ENCODE measurements at places on chromosomes 1 and 21.

DNA sequence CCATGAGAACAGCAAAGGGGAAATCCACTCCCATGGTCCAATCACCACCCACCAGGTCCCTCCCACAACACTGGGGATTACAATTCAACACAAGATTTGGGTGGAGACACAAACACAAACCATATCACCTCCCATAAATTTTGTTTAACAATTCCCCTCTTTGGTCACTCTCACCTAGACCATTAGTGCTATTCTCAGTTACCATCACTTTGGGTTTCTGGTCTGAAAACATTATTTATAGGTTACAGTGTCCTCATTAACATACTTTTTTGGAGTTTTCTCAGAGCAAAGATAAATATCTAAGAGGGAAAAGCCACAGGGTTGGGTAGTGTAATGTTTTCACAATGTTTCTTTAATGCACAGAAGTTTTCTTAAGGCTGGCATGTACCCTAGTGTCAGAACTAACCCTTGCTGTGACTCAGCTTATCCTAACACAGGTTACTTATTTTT is 47.7 kb upstream of the DNAH14 start:
- DNase-seq, result no peak

DNA sequence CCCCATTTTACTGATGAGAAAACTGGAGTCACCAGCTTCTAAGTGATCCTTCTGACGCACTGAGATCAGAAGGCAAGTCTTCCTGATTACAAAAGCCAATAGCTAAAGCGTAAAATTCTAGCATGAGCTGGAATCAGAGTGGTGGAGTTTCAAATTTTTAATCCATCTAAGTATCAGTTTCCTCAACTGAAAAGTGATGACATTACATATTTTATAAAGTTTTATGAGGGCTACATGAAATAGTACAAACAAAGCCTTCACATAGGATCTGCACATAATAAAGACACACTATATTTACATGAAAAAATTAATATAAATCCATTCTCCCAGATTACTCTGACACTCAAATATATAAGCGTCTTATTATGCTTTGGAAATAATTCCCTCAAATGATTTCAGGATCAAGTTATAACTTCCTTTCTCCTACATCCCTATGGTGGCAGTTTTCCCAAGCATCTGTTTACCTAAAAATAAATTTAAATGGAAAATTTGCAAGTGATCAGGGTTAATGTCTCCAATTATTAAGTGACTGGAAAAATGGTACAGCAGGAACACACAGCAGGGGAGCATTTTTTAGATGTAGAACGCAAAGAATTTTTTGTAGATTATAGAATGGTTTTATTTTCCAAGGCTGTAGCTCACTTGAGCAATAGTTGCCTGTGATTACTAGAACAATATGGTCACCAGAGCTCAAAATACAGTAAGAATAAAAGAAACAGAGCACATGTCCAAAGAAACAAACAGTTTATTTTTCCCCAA is 490.4 kb upstream of the C1orf87 start:
- no peak for DNase-seq

GRCh38 chr1:194068446-194069167 is 882.2 kb upstream of the B3GALT2 start:
- no peak for DNase-seq

DNA sequence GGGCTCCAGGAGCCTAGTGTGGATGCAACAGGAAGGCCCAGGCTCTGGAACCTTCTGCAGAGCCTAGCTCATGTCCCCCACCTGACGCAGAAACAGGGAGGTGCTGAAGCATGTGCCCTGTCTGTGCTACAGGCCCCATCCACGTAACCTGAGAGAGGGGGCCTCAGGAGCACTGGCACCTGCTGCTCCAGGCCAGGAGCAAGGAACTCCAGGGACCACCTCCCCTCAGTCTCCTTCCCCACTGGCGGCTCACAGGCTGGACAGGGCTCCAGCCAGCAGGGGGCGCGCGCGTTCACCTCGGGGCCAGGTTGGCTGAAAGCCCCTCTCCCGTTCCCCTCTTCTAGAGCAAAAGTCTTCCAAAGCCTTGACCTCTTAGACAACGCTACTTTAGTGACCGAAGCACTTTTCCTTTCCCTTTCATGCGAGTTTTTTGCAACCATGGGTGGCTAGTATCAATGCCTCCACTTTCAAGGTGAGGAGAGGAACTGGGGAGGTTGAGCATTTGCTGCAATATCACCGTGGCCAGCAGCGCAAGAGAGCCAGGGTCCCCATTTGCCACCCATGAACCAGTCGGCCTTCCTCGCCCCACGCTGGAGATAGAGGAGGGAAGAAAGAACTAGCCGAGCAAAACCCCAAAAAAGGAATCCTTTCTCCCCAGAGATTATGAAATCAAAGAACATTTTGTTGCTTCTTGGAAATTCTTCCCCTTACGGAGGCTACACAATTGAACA is 52.4 kb upstream of the GPR157 start:
- DNase-seq, result no peak

GRCh38 chr1:35915693-35916092 is 15.2 kb upstream of the AGO3 start:
- no peak for DNase-seq

DNA sequence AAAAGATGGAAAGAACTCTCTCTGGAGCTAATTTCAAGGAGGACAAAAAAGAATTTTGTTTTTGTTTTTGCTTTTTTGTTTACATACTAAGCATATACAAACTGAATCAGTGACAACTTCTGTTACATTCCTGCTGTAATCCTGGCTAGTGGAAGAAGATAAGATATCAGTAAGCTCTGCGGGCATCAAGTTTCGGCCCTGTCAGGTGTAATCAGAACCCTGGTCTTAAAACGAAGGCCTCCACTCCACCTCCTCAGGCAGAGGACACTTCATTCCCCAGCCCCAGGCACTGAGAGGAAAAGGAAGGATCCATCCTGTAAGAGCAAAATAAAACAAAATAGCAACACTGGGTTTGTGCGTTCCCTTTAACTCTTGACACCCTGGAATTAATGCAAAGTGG is 88.9 kb upstream of the ARHGAP29 start:
- no peak for DNase-seq

DNA sequence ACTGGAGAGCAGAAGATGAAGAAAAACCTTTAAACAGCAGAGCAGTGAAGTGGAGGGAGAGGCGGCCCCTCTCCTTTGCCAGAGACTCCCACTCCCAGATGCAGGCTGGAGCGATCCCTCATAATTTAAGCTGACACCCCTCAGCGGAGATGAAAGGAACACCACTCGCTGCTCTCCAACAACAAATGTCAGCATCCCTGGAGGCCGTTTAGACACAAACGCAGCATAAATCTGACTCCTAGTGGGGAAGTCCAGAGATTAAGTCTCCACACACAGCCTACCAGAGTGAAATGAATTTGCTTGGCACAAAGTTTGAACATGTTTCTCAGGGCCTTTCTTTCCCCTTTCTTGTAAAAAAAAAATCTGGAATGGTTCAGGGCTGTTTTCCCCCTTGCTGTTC is 137.8 kb downstream of the LMX1A start:
- no peak for DNase-seq

GRCh38 chr21:45590726-45591618 is 48.7 kb upstream of the SLC19A1 start:
- DNase-seq, result no peak

GRCh38 chr21:32867597-32867996 is 96.0 kb upstream of the PAXBP1 start:
- no peak for DNase-seq

GRCh38 chr1:156012051-156012817 is 8.5 kb downstream of the SSR2 start:
- DNase-seq, result no peak

- DNase-seq, result no peak
Observed at GRCh38 chr21:33762803-33763581, 120.7 kb downstream of the ITSN1 start.

DNA sequence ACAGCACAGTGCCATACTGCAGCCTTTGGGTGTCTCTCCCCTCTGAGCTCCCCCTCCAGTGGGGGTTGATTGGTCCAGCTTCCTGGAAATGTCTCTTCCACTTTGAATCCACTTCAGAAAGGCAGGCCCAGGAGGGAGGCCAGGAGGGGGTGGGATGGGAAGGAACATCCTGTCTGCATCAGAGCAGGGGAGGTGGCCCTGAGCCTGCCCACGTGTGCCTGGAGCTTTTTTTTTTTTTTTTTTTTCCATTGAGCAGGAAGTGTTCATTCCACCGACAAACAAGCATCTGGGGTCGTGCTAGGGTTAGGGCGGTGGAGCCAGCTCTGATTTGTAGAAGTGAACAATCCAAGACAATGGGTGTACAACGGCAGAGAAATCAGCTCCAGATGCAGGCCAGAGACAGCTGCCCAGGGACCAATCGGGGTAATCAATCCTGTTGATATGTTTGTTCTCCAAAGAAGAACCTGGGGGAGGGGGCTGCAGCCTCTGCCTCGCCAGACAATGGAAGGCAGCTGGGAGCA is 93.3 kb downstream of the SSBP3 start:
- DNase-seq, result no peak

DNA sequence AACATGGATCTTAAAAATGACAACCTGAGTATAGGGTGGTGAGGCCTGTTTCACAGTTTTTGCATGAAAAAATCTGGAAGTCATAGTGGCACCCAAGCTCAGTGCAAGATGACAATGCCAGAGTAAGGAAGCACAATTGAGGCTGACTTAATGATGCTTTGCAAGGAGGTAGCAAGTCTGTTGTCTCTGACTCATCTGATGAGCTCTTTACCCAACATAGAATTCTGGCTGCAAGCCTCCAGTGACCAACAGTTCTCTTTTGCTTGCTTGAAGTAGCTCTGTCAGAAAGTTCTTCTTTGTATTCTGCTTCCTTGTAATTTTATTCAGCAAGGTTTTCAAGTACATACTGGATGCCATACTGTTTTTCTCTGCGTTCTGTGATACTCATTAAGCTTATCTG is 117.1 kb downstream of the FOXD2 start:
- no peak for DNase-seq

- DNase-seq, result no peak
Observed at GRCh38 chr1:9031484-9032259, 5.4 kb upstream of the SLC2A7 start.

DNA sequence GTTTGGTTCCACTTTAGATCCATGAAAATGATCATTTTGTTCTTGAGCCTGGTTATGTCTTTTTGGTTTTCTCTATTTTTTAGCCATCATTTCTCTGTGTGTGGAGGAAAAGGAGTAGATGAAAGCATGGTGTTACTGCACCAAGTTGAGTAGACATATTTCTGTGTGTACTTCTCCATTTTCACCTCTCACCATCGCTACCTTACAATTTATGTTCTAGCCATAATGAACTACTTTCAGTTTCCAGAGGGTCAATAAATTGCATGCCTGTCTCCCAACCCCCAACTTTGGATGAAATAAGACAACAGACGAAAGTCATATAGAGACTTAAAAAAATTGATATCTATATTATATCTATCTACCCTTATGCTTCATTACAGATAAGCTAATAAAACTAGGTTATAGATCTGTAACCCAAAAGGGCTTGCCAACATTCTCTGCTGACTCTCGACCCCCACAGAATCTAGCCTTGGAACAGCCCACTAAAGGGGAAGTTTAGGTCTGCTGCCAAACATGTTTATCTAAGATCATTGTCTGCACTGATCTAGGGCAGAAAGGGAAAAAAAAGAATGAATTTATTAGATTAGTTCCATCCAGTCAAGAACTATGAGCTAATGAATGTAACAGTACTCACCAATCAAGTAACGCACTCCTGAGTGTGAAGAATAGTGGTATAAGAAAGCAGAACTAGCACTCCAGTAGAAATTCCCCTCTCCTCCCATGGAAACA is 7.5 kb upstream of the MAN1A2 start:
- no peak for DNase-seq

- no peak for DNase-seq
Observed at GRCh38 chr1:12132078-12132477, 34.7 kb upstream of the TNFRSF1B start.

DNA sequence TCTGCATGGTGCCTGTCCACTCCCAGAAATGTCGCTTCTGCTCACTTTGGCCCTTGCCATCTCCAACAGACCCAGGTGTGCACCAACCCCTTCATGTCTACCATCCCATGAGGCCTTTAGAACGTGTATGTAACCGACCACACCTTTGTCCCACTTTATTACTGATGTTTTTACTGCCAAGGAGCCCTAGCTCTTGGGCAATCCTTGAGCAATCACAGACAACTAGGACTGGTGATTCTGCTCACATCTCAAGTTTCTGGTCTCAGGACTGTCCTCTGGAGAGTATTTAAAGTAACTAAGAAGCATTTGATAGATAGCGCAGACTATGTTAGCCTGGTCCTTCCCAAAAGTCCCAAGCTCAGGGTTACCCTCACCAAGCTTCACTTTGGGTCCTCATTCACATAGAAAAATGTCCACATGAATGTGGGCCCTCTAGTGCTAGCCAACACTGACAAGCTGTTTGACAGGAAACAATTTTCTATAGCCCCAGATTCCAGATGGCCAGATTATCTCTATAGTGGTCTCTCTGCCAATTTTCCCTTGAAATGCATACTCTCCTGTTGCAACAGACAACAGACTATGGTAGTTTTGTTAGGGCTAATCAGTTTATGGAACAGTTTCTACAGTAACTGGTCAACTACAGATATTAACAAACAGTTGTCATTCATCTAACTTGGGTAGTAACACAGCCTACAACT is 6.9 kb upstream of the TMEM81 start:
- DNase-seq, result no peak

GRCh38 chr1:225980005-225980836 is 18.9 kb downstream of the SDE2 start:
- no peak for DNase-seq

DNA sequence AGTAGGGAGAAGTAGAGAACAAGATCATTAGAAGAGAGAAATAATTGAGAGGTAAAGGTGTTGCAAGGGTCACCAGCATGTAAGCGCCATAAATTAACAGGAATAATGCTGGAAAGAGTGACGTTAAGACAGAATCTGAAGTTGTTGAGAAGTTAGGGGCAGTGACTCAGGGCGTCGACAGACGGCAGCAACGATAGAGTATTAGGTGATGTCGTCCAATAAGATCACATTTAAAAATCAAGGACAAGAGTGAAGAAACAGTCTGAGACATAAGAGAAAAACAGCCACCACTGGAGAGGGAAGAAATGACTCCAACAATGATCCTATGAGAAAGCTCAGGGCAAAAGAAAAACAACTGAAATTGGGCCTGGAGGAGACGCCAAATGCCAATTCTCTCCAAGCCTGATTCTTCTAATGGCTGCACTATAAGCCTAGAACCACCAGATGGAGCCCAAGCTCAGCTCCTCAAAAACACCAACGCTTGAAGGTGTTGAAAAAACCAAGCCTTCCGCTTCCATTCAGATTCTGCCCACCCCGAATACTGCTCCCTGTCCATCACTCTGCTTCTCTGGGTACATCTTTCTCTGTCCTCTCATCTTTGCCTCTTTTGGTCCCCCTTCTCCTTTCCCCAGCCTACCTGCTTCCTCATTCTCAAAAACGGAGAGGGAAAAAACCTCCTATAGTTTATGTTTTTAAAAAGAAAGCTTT is 70.0 kb downstream of the LUZP1 start:
- DNase-seq, result peak; percentile 20

DNA sequence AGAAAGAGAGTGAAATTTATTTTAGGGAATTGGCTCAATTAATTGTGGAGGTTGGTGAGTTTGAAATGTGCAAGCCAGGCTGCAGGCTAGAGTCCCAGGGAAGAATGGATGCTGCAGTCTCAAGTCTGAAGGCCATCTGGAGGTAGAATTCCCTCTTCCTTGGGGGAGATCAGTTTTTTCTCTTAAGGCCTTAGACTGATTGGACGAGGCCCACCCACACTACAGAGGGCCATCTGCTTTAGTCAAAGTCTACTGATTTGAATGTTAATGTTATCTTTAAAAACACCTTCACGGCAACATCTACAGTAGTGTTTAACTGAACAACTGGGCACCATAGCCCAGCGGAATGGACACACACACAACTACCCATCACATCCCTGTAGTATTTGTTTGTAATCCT is 245.9 kb upstream of the IRF2BP2 start:
- DNase-seq, result no peak

- no peak for DNase-seq
Observed at GRCh38 chr1:13892671-13893325, 192.8 kb downstream of the PRDM2 start.

Measured in occipital lobe (tissue), 3 donors.